ENCODE measurements at places on chromosomes 3 and 15.

GRCh38 chr3:143851331-143852017 is 3.2 kb upstream of the SLC9A9 start:
- no peak for DNase-seq

DNA sequence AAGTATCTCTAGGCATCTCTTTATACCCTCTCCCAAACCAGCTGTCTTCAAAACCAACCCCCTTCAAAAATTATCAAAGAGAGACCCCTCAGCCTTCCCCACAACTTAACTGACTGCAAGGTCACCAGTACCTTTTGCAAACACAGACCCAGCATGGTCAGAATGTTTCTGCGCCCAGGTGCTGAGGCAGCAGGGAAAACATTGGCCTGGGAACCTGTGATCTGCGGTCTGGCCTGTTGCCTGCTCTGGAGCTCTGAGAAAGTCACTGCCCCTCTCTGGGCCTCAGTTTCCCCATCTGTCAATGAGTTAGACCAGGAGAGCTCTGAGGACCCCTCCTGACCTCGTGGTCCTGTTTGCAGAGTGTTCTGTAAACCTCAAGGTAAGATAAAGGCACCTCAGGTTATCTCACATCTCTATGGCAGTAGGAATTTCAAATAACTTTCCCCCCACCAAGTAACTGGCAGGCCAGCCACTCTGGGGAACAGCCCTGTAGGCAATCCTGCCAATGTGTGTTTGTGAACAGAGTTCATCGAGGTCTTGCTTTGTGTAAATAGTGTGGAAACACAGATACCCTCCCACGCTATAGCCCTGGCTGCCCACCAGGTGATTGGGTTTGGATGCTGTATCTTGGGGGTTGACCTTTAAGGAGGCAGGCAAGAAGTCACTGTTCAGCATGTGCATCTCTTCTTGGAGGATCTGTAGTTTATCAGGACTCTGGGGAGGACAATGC is 50.0 kb upstream of the SMAD6 start:
- no peak for DNase-seq

DNA sequence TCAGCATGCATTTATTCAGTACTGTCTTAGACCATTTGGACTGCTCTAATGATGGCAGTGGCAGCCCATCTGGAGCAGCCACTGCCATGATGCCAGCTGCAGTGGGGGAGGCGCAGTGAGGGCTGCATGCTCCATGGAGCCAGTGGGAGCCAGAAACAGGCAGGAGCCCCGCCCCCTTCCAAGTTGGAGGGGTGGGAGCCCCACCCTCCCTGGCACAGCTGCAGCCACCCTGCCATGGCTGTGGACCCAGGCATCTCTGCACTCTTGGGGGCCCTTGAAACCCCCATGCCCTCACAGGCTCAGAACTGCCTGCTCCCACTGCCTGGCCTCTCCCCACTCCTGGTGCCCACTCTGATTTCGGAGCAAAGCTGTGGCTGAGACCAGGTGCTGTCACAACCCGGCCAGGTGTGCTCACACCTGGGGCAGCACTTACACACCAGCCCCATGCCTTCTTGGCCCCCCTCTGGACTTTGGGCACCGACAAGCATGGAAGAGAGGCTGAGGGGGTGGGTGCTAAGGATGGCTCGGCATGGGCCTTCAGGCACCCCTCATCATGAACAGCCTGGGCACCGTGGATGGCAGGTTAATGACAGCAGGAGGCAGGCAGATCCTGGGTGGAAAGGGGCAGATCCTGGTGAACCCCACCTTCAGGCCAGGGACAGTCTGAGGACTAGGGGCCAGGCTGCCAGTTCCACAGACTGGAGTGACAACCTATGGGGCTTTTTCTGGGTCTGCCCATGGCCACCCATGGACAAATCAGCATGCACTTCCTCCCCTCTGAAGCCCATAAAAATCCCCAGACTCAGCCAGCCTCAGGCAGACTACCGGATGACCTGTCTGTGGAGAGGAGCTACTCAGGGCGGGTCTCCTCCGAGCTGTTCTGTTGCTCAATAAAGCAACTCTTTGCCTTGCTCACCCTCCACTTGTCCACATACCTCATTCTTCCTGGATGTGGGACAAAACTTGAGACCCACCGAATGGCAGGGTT is 18.3 kb downstream of the TBC1D21 start:
- no peak for DNase-seq

- no peak for DNase-seq
Observed at GRCh38 chr3:173030273-173030672, 110.8 kb downstream of the SPATA16 start.

DNA sequence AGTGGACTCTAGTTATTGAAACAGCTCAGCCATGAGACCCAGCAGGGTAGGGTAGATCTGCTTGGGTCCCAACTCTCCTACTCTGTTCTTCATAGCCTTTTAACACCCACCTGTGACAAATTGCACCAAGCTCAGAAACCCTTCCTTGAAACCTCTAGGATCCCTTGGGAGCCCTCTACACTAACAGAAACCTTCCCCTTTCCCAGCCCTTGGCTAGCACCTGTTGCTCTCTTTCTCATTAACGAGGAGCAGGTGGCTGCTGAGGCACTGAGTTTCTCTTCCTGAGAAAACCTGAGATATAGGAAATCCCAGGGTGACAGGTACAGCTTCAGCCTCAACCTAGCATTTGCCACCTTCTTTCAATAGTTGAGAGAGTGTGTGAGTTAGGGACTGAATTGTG is 88.3 kb upstream of the CLSTN2 start:
- no peak for DNase-seq

- DNase-seq, result no peak
Observed at GRCh38 chr3:126578702-126579101, 20.0 kb upstream of the C3orf22 start.

GRCh38 chr15:29044503-29044901 is 158.7 kb downstream of the APBA2 start:
- DNase-seq, result no peak

DNA sequence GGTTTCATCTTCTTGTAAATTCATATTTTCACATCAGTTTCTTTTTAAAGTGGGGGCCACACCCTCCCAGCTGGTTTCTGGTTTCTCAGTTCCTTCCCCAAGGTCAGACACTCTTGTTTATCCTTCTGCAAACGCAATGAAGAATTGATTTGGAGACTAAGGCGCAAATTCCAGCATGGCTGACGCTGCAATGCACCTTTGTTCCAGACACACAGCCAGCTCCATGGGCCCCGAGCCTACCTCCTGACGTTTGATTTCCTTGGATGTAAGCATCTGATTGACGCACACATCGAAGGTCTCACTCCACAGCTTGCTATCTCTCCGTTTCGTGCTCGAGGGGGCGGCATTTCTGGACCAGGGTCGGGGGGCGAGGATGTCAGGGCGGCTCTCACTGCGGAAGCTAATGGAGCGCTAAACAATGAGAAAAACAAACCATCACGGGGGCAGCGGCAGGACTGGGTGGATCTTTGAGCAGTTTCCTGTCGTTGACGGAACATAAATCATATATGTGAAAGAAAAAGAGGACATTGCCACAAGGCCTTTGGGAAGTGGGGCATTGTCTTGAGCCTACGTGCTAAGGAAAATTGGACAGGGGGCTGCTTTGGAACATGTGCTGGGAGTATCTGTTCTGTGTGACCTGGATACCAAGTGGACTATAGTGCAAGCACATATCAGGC is 46.9 kb downstream of the ARHGEF3 start:
- no peak for DNase-seq

DNA sequence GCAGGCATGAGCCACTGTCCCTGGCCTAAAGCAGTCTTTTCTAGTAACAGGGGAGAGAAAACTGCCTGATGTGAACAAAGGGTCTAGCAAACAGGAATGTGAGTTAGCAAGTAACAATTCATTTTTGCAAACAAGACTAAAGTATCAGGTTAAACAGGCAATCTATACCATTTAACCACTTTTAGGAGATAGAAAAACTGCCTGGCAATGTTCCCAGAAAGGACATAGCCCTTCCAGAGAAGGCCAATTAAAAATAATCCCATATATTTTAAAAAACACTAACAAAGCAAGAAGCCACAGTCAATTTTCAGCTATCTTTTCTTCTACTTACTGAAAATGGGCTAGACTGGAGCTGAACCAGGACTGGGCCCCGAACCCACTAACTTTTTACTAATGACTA is 6.3 kb downstream of the RBSN start:
- no peak for DNase-seq

DNA sequence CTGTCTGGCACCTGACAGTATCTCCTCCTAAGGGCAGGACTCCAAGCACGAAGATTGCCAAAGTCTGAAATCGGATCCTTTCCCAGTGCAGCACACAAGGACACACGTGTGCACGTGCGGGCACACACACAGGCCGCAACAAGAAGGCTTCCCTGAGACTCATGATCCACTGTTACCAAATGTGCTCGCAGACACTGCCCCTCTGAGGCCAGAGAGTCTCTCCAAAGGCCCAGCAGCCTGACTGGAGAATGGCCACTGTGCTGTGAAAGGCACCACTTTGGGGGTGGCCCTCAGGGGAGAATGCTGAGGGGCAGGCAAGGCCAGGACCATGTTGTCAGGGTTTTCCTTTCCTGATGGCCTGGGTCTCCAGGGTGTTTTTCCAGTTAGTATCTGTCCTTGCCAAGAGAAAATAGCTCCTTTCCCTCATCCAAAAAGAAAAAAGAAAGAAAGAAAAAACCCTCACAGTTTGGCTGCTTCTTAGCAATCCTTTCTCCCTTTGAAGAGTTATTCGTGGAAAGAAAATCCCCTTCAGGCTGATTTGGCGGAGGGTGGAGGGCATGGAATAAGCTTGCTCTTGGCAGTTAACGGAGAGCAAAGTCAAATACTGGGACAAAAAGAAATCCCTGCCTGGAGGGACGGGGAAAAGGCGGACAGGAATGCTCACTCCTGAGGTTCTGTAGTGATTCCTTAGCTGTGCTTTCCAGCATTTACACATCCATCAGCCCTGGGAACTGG is 112.2 kb upstream of the ETV5 start:
- DNase-seq, result no peak

DNA sequence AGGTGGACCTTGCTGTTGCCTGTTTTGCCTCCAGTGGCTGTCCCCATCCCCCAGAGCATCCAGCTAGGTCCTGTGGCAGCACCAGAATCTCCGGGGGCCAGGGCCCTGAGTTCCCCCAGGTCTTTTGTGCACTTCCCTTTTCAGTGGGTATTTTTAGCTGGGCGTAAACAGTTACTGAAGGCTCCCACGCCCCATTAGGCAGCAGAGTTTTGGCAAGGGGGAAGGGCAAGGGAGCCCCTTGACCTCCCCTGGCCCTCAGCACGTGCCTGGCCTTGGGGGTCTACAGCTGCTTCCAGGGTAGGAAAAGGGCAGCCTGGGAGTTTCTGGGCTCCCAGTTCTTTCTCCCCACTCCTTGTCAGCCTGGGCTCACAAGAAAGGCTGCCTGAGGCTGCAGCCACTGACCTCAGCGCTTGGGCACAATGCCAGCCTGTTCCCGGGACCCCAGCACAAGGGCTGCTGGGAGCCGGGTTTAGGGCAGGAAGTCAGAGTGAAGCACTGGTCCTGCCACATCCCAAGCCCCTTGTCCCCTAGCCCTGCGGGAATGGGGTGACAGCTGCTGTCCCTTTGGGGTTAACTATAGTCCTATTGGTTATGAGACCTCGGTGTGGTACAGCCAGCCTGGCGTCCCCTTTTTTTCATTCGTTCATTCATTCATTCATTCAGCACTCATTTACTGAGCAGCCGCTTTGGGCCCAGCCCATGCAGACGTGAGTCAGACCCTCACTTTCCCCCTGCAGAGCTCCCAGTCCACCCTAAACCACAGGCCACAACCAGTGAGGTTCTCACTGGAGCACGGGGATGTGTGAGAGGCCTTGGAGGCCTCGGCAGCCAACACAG is 8.4 kb downstream of the CSK start:
- peak; percentile 38 for DNase-seq

DNA sequence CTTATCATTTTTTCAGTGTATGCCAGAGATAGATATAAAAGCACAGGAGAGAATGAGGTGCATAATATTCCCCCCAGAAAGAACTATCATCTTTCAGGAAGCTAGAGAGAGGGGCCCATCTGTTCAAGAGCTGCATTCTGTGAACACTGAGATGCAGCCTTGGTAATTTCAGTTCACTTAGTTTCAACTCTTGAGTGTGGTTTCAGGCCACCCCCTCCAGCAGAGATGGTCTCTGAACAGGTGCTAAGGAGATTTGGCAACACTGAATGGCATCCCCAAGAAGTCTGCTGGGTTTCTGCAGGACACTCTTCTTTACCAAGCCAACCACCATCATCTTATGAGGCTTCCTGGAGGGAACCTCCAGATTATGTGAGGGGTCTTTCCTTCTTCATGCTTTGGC is 30.4 kb upstream of the LIMD1 start:
- DNase-seq, result no peak

DNA sequence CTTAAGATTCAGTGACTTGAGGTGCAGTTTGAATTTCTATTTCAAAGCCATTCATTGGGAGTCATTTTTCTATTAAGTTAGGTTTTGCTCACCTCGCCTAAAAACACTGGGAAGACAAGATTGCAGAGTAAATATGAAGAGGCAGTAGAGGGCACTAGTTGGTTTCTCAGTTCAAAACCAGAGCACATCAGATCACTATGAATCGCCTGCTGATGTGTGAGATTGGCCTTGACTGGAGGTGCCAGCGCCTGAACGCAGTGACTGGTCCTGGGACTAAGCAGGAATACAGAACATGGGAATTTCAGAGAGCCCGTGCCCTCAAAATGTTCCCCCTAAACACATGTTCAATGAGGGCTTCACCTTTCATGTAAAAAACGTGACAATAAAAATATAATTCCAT is 229.0 kb downstream of the ITPR1 start:
- peak; percentile 74 for DNase-seq

DNA sequence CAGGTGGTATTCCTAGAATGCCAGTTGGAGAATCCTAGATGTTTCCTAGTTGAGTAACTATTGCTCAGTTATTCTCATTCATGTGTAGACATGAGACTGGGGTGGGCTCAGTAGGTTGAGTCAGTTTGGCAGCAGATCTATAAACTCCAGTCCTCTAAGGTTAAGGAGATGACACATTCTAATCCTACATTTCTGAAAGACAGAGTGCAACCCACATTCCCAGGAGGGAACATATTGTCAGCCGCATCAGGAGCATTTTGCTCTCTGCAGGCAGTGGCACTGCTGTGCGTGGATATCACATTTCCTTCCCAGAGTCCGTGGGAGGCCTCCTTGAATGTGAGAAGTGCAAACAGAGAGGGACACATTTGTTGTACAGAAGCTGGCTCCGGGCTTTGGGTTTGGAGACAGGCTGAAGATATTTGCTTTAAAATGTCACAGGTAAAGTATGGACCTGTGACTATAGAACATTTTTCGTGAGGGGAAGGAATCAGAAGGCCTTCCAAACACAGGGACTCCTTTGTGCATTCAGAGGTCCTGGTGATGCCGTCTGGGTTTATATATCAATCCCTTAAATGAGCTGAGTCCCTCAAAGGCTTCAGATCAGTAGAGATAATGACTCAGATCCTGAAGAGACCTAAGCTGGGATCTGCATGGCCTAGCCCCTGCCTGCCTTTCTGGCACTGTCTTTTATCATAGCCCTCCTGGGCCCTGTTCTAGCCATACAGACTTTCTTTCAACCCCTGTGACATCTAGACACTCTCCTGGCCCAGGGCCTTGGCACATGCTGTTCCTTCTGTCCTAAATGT is 156.5 kb downstream of the CADPS start:
- no peak for DNase-seq

Measured in urothelium cell line (cell line).